ENCODE measurements at places on chromosomes 3 and 15.

DNA sequence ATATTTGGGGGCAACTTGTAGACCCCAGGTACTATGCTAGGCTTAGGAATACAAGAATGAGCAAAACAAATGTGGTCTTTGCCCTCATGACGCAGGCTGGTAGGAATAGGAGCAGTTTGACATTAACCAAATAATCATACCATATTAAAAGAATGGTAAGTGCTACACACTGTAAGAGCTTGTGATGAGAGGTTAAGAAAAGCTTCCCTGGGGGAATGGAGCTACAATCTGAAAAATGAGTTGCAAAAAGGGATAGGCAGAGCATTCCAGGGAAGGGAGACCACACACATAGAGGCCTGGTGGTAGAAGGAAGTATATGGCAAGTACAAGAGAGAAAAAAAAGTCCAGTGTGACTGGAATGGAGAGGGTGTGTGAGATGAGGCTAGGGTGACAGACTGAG is 37.3 kb downstream of the TMOD3 start:
- no peak for DNase-seq

GRCh38 chr3:143971359-143972154 is at the start of gene DIPK2A:
DIPK2A (plus strand) TSS chr3:143971823; CDS start chr3:143972333, 510 bp downstream.
- peak; percentile 98 for DNase-seq

DNA sequence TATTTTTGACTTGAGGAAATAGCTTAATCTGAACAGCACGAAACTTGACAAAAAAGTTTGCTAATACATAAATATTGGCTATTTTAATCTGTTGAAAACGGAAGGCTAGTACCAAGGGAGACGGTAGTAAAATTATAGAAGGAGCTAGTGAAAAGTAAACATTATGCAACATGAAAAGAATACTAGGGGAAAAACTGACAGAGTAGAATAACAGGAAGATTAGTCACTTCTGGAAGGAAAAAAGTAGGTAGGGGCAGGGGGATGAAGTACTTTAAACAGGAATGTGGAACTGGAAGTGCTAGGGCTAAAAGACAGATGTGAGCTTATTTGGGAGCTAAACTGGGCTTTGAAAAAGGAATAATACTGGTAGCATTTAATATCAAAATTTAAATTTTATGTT is 60.1 kb downstream of the MBNL1 start:
- no peak for DNase-seq

DNA sequence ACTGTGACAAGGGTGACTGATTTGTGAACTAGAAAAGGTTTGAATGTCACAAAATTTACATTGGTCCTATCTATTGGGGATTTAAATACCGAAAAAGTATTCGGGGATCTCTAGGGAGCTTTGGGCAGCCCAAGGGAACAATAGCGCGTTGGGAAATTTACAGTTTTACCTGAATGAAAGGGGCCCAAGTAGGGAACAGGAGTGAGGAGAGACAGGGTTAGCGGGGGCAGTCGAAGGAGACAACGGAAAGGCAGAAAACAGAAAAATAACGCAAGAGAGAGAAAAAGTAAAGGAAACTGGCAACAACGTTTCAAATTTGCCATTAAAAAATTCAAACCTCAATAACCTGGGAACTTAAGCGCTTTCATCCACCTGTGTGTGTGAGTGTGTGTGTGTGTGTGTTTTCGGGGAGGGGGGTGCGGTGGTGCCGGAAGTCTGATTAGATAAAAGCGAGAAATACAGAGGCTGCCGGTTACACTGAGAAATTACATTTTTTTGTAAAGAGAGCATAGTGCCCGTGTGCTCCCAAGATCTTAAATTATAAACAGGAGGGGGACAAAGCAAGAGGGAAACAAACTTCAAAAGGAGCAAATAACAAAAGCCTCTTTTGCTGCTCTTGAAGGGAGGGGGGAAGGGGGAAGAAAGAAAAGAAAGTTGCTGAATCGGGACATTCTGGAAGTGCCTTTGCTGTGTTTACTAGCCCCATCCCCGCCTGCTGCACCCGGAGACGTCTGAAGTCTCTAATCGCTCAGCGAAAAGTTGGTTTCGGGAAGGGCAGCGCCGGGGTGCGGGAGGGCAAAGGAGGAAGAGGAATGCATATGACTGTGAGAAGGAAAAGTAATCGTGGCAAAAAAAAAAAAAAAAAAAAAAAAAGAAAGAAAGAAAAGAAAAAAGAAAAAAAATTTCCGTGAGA is 721 bp upstream of the ZIC1 start:
- DNase-seq, result no peak

DNA sequence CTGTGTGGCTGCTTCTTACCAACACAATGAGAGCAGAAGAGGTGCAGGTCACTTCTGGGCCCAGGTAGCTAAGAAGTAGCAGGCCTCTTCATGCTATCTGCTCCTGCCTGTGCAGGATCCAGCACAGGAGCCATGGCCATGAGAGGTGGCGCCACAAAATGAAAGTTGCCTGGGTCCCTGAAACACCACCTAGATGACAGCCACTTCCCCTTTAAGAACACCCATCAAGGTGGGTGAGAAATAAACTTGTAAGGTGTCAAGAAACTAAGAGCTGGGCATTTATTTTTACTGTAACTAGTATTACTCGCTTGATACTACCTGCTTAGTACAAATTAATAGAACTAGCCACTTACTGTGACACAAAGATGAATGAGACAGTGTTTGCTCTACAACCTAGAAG is 484.6 kb upstream of the TBL1XR1 start:
- no peak for DNase-seq

- DNase-seq, result no peak
Measured at GRCh38 chr15:25652704-25653103, 210.4 kb downstream of the ATP10A start.

DNA sequence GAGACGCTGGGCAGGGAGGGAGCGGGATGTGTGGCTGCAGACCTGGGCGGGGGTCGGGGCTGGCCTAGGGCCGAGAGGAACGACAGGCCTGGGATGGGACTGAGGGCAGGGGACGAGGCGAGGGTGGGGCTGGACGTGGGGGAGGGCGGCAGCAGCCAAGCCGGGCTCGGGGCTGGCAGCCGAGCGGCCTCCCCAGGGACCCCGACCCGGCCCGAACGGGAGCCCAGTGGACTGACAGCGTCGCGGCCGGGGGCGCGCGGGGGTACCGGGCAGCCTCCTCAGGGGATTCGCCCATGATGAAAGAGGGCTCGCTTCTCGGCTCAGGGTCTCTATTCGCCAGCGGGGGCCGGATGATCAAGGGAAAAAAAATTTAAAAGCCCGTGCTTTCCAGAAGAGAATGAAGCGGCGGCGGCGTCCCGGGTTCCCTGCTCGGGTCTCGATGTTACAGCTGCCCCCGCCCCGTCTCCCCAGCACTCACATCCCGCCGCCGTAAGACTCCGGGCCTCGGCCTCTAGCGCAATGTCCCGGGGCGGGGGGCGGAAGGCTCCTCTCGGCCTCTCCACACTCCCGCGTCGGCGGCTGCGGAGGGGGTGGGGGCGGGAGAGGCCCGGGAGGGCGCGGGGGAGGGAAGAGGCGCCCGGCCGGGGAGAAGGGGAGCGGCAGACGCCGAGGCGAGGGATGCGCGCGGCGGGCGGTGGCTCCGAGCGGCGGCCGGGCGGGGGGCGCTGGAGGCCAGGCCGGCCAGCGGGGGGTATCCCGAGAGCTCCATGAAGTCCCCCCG is 4.3 kb downstream of the PTH1R start:
- DNase-seq, result no peak

- DNase-seq, result no peak
Measured at GRCh38 chr3:87437765-87438164, 161.4 kb upstream of the POU1F1 start.

GRCh38 chr3:101780661-101781060 is 1.6 kb downstream of the NXPE3 start:
- peak; percentile 6 for DNase-seq

DNA sequence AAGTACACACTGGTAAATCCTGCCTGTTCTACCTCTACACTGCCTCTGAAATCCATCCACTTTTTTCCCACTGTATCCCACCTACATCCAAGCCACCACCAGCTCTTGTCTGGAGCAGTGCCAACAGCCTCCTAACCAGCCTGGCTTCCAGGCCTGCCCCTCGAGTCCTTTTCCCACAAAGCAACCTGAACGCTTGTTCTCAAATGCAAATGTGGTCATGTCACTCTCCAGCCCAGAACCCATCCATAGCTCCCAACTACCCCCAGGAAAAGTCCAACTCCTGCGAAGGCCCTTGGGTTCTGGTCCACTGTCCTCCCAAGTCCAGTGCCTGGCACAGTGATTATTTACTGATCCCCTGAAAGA is 83.8 kb downstream of the SEMA5B start:
- no peak for DNase-seq

DNA sequence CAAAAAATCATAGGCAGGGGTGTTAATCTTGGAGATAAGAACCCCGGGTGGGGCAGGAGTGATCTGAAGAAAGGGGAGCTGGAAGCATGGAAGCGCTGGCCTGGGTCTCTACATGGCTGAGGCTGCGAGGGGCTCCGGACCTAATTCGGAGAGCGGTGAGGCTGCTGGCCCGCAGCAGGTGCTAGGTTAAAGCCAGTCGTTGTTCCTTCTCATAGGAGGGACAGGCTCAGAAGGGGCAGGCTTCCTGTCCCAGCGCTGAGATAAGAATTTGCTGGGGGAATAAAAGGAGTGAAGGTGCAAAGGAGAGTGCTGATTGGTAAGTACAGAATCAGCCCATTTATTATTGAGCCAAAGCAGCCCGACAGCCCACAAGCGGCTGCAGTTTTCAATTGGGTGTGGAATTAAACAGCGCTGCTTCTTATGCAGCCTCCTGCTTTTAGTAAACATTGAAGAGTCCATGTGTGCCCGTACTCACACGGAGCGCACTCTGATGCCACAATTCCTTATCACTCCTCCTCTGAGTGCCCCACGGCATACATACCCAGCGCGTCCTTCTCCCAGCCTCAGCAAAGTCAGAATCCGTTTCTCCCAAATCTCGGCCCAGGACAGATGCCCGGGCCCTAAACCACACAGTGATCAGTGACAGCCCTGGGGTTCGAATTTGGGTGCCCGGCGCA is 17.1 kb downstream of the CHST13 start:
- DNase-seq, result peak; percentile 46

DNA sequence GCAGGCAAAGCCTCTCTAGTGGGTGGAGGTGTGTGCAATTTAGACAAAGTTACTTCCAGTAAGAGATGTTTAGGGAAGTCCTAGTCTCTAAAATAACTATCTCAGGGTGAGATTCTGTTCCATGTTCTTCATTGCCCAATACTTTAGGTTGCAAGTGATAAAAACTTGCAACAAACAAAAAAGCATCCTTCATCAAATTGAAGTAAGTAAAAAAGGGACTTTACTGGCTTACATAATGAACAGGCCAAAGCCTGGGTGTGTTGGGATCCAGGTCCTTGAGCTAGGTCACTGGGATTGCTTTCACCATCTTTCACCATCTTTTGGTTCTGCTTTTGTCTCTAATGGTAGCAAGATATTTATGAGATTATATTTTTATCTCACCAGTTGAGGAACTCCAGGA is 38.3 kb downstream of the CX3CR1 start:
- DNase-seq, result no peak

DNA sequence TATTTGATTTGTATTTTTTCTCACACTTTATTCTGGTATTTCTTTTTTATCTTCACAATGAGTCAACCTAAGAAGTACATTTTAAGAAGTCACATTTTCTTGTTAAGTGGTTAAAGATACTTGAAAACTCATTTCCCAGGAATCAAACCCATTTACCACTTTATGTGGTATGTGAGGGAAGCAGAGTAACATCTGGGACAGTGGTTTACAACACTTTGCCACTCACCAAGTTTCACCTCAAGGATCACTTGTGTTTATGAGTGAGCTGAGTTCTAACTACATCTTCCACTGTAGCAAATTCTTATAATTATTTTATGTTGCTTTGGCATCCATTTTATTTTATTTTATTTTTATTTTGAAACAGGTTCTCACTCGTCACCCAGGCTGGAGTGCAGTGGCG is 53.8 kb downstream of the IGSF11 start:
- no peak for DNase-seq

- DNase-seq, result no peak
Measured at GRCh38 chr15:58344213-58345070, 87.3 kb upstream of the LIPC start.

DNA sequence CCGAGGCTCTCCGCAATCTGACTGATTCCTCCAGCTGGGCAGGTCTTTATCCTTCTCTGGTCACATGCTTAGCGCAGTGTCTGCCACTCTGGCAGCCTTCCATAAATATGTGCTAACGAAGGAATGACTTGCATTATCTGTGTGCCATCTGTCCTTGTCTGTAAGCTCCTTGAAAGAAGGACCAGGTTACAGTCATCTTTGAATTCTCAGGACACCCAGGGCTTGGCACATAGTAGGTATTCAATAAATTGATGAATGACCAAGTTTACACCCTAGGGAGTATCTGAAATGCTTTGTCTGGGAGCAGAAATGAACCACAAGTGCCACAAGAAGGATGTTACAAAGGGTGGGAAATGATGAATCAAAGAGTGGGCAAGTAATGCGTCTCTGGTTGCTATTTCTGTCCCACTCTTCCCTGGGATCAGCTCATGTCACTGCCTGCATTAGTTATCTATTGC is 16.5 kb upstream of the FAM3D start:
- peak; percentile 63 for DNase-seq

DNA sequence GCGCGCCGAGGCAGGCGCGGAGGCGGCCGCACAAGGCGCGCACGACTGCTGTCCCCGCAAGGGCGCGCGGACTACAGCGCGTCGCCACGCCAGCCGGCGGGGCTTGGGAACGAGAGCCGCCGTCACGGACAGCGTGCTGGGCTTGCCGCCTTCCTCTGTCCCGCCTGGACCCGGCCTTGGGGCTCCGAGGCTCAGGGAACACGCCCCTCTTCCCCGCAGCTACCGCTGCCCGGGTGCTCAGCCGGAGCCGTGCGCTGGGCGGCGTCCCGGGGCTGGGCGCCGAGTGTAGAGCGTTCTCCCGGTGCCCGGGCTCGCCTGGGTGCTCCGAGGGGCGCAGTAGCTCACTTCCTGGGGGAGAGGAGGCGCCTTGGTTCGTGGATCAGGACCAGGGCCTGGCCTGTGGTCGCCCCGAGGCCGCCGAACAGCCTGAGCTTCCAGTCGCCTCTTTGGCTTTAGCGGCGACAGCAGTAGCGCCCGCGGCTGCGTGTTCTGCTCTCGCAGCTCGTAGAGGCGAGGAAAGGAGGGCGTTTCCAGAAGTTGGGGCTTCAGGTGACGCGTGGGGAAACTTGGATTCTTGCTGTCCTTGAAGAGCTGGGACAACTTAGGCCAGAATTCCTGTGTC is 226.7 kb upstream of the C2CD4B start:
- peak; percentile 33 for DNase-seq

GRCh38 chr3:40951636-40952035 is 247.7 kb upstream of the CTNNB1 start:
- no peak for DNase-seq

DNA sequence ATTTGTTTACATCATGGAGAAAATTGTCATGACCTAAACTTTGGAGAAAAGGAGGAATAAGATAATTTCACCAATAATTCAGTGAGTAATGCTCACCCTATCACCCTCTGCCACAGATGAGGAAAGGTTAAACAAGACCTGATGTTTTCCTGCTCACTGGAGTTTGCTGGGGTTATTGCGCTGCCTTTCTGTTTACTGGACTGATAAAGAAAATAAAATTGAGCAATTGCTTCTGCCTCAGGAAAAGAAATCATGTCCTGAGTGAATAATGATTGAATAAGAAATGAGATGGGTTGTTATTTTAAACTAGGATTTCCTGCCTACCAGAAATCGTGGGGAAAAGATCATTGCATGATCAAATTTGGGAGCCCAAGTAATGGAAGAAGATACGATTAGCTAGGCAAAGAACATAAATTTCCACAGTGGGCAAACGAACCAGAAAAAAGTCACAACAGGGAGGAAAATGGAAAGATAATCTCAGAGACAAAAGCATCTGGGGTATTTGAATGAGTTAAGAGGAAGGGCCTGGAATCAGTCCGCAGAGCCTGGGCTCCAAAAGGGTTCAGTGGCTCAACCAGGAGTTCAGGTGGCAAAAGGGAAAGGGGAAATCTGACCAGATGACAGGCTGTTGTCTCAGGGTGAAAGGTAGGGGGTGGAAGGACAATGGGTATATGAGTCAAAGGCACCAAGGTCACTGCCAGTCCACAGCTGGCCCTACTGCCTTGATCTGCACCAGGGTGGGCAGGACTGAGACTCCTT is 146.8 kb downstream of the FAM43A start:
- no peak for DNase-seq
